ENCODE measurements at places on chromosomes 2 and 18.
A peak's percentile ranks its signal among the peaks of the same experiment; 100 is the strongest.

GRCh38 chr2:234027641-234028040 is 22.9 kb upstream of the SPP2 start:
- no peak for DNase-seq

GRCh38 chr18:65754121-65754520 is 3.3 kb downstream of the CDH7 start:
- DNase-seq: no peak

DNA sequence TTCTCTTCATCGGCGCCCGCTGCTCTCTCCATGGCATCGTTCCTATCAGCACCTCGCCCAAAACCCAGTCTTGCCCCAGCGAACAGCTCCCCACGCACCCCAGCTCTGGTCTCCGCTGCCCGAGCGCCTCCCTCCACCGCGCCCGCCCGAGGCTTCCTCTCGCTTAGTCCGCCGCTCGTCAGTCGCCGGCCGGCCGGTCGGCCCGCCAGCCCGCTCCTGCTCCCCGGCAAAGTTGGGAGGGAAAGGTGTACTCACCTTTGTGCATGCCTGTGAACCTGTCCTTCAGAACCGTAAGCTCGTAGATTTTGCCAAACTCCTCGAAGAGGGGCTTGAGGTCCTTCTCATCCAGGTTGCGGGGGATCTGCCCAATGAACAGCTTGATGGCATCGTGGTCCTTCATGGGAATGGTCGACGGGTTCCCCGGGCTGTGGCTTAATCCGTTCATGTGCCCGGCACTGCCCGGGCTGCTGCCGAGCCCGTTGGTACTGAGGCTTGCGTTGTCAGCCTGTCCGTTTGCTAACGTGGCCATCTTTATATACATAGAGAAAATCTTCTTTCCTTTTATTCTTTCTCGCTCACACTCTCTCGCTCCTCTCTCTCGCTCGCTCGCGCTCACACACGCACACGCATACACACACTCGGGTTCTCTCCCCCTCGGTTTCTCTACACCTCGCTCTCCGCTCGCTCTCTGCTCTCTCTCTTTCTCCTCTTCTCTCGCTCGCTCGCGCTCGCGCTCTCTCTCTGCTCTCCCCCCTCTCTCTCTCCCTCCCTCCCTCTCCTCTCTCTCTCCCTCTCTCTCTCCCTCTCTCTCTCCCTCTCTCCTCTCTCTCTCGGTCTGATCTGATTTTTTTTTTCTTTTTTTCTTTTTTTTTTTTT is at the start of gene CELF4:
Gene CELF4 (minus strand): TSS at position 698 of the 876 bp plus-strand sequence.
- DNase-seq: no peak

DNA sequence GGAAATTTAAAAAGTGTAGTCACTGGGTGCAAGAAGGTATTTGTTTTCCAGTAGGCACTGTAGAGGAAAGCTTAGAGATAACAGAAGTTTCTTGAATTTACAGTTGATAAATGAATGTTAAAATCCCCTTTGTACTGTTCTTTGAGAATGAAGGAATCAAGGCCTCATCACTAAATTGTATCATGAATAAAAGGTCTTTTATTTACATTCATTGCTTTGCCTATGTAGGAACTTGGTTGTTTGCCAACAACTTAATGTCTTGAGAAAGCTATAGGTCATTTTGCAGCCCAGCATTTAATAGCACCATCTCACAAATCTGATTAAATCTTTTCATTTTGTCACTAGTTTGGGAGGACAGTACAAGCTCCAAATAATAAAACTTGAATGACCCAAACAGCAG is 213.9 kb upstream of the ITGA4 start:
- DNase-seq: no peak

- no peak for DNase-seq
Observed at GRCh38 chr2:9274701-9275343, 68.2 kb downstream of the ASAP2 start.

GRCh38 chr18:68564961-68565360 is 149.9 kb downstream of the TMX3 start:
- no peak for DNase-seq

GRCh38 chr2:27380626-27381545 is at the start of gene ZNF513:
Gene ZNF513, minus strand, starts transcription at chr2:27380734. Its CDS starts 208 bp downstream, at chr2:27380526.
- DNase-seq: peak; percentile 71

- DNase-seq: no peak
Observed at GRCh38 chr2:30362468-30363081, 84.5 kb upstream of the LCLAT1 start.
